ENCODE measurements at places on chromosomes 3 and 15.
A peak's percentile ranks its signal among the peaks of the same experiment; 100 is the strongest.

DNA sequence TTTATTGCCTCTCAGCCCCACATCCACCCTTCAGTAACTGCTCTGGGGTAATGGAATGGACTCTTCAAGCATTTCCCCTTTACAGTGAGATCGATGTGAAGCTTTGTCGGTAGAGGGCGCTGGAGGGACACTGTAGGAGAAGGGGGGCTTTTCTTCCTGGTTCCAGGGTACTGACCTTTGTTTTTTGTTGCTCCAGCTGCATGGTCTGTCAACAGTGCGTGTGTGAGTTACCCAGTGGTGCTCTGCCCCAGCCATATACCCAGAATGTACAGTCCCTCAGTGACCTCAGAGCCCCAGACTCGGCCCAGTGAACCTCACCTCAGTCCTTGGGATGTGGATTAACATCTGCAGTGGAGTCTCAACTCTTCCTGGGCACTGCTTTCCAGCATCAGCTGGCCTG lies 180.3 kb upstream of the TSC22D2 start:
- DNase-seq, result peak; percentile 83

GRCh38 chr15:60720493-60721256 lies 241.7 kb upstream of the ICE2 start:
- DNase-seq, result peak; percentile 4

- no peak for DNase-seq
Measured at GRCh38 chr15:73800662-73801345, 47.7 kb upstream of the INSYN1 start.

- DNase-seq, result no peak
Measured at GRCh38 chr15:22253676-22254408, 173.5 kb downstream of the OR4M2 start.

- no peak for DNase-seq
Measured at GRCh38 chr3:84820906-84821305, 137.9 kb upstream of the CADM2 start.

DNA sequence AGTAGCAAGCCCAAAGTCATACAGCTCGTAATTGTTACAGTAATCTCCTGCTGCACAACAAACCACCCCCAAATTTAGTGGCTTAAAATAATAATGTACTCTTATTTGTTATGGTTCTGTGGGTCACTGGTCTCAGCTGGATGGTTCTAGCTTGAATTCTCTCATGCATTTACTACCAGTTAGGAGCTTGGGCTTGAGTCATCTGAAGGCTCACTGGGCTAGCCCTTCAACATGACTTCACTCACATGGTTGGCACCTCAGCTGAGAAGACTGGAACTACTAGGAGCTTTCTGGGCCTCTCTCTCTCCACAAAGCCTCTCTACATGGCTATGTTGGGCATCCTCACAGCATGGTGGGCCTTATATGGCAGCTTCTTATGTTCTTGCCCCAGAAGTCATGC lies 12.5 kb downstream of the PCOLCE2 start:
- DNase-seq, result no peak

DNA sequence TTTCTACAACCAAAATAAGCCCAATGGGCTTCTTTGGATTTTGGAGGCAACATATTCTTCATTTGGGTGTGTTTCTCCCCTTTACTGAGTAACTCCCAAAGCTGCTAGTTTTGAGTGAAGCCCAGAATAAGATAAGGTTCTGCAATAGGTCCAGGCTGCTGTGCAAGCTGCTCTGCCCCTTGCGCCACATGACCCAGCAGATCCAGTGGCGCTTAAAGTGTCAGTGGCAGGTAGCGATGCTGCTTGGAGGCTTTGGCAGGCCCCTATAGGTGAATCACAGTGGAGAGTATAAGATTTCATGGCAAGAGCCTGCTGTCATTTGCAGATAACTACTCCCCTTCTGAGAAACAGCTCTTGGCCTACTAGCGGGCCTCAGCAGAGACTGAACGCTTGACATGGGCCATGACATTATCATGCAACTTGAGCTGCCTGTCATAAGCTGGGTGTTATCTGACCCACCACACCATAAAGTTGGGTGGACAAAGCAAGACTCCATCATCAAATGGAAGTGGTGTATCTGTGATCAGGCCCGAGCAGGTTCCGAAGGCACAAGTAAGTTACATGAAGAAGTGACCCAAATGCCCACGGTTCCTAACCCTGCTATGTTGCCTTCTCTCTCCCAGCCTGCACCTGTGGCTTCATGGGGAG lies 88.4 kb upstream of the OXTR start:
- DNase-seq, result no peak

DNA sequence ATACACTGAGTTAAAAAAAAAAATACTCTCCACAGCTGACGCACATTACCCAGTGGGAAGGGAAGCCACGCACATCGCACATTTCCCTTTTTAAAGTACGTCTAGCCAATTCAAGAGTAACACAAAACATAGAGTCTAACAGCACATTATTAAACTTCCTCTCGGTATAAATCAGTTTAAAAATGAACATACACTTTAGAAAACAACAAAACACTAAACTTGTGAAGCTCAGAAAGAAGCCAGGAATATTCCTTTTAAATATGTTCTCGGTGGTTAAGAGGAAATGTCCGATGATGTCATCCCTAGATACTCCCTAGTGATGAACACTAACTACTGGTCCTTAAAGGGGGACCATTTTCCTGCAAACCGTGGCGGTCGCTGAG lies 721 bp downstream of the MYEF2 start:
- DNase-seq, result no peak

GRCh38 chr15:75584121-75584520 lies 5.0 kb upstream of the PTPN9 start:
- no peak for DNase-seq

DNA sequence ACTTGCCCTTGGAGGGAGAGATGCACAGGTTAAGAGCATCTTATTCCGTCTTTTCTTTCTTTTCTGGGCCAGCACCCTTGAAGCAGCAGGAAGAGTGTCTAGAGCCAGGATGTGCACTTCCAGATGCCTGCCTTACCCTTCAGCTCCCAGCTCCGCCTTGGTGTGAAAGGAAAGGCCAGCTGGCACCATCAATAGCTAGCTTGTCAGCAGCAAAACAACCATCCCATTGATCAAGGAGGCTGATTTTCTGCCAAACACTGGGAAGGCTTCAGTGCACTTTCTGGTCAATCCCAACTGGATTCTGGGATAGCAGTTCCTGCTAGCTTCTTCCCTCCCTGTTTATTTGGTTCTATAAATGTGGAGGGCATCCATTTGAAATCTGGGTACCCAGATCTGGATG lies 110.9 kb upstream of the GALNT15 start:
- DNase-seq, result peak; percentile 97

DNA sequence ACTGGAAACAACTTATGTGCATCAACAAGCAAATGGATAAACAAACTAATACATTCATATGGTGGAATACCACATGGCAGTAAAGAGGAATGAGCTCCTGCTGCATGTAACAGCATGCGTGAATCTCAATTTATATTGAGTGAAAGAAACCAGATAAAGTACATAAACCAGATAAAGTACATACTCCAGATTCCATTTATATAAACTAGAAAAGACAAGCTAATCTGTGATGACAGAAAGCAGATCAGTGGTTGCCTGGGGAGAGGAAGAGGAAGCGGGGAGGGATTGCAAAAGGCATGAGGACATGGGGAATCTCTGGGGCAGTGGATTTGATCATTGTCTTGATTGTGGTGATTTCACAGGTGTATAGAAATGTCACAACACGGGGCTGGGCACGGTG lies 34.2 kb downstream of the LIMD1 start:
- no peak for DNase-seq
